Stimulated activated CD4-positive, alpha-beta T cell treated with anti-CD3 and anti-CD28 coated beads, Interleukin-4, amount 100 ng/mL, for 48 hours (primary cell): ENCODE measurements at places on chromosomes 16 and 17.
A peak's percentile ranks its signal among the peaks of the same experiment; 100 is the strongest.

GRCh38 chr17:78653382-78653781 lies 76.2 kb upstream of the DNAH17 start:
- DNase-seq, result no peak

GRCh38 chr17:50261051-50261915 lies 13.0 kb upstream of the TMEM92 start:
- DNase-seq, result no peak

- DNase-seq, result no peak
Observed at GRCh38 chr17:83093506-83093905, 14.1 kb downstream of the METRNL start.

DNA sequence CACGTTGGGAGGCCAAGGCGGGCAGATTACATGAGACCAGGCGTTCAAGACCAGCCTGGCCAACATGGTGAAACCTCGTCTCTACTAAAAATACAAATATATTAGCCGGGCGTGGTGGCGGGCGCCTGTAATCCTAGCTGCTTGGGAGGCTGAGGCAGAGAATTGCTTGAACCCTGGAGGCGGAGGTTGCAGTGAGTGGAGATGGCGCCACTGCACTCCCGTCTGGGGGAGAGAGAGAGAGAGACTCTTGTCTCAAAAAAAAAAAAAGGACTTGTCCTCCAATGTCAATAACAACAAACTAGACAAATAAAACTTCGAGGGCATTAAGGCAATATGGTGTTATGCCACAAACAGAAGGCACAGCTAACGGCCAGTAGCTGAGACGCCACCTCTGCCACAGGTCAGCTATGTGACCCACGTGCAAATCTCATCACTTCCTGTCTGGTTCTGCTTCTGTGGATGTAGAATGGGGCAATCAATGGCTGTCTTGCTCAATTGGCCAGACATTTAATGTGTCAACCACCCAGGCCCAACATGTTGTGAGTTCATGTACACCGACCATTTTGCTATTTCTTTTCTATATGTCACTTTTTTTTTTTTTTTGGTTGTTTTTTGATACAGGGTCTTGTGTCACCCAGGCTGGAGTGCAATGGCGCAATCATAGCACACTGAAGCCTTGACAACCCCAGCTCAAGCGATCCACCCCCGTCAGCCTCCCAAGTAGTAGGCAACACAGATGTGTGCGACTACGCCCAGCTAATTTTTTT lies 834 bp upstream of the TXNDC11 start:
- DNase-seq, result peak; percentile 6

DNA sequence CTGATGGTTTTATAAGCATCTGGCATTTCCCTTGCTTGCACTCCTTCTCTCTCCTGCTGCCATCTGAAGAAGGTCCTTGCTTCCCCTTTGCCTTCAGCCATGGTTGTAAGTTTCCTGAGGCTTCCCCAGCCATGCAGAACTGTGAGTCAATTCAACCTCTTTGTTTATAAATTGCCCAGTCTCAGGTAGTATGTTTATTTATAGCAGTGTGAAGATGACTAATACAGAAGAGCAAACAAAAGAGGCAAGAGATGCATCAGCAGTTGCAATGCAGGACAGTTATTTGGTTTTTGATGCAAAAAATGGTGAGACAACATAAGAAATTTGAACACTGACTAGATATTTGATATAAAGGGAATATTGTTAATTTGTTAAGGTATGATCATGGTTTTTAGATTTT lies 16.8 kb downstream of the TMEM100 start:
- no peak for DNase-seq

DNA sequence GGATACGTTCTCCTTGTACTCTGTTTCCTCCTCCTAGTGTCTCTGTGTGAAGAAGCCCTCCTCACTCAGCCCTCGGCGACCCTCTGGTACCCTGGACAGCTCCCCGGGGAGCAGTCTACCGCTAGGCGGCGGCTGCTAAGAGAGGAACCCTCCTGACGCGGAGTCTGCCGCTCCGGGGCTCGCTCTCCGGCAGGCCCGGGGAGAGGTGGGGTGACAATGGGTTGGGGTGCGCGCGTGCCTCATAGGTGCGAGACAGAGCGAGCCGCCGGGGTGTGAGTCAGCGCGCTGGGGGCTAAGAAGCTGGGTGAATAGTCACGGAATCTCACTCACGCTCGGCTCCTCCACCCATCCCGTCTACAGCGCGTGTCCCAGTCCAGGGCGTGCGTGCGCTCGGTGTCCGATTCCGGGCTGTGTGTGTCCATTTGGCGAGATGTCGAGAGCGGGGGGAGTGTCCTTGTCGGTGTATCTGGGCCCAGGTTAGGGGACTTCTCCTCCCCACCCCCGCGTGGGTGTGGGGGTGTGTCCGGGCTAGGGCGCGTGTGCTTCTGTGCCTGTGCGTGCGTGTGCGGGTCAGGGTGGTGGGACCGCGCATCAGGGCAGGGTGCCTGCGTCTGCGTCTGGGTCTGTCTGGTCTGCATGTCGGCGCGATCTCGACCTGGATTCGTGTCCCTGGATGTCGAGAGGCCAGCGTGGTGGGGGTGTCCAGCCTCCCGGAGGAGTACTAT lies 577 bp upstream of the HS3ST2 start:
- peak; percentile 38 for DNase-seq

DNA sequence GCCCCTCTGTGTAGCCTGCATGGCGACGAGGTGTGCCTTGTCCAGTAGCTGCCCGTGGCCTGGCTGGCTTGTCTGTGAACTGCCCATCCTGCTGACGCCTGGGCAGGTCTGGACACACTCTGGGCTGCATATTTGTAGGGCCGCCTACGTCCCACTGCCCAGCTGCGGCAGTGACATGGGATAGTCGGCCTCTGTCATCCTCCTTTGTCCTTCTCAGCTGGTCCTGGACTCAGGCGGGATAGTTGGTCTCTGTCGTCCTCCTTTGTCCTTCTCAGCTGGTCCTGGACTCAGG lies 14.5 kb downstream of the CARD14 start:
- no peak for DNase-seq

GRCh38 chr17:69445132-69445531 lies 30.6 kb downstream of the MAP2K6 start:
- DNase-seq, result no peak
